ENCODE measurements at places on chromosomes 7 and 10.

DNA sequence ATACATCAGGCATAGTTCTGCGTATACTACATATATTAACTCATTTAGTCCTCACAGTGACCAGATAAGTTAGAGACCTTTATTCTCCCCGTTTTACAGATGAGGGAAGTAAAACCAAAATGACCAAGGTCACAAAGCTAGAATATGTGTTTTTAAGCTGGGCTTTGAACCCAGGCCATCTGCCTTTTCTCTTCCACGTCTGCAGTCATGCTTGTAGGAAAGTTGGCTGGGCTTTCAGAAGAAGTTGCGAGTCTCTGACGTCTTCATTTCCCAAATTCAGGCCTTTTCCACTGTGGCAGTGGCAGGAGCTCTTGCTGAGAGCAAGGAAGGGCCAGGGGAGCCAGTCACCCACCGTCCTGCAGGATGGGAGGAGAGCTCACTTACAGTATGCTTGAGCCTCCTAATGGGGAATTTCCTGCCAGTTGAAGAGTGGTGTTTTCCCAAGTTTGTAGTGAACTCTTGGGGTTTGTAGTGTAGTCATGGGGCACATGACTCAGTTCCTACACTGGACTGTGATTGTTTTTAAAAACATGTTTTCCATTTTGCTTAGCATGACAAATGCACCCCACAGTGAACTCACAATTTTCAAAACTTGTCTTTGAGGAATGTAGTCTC, 34.2 kb downstream of the CYP17A1 start:
- DNase-seq, result no peak

DNA sequence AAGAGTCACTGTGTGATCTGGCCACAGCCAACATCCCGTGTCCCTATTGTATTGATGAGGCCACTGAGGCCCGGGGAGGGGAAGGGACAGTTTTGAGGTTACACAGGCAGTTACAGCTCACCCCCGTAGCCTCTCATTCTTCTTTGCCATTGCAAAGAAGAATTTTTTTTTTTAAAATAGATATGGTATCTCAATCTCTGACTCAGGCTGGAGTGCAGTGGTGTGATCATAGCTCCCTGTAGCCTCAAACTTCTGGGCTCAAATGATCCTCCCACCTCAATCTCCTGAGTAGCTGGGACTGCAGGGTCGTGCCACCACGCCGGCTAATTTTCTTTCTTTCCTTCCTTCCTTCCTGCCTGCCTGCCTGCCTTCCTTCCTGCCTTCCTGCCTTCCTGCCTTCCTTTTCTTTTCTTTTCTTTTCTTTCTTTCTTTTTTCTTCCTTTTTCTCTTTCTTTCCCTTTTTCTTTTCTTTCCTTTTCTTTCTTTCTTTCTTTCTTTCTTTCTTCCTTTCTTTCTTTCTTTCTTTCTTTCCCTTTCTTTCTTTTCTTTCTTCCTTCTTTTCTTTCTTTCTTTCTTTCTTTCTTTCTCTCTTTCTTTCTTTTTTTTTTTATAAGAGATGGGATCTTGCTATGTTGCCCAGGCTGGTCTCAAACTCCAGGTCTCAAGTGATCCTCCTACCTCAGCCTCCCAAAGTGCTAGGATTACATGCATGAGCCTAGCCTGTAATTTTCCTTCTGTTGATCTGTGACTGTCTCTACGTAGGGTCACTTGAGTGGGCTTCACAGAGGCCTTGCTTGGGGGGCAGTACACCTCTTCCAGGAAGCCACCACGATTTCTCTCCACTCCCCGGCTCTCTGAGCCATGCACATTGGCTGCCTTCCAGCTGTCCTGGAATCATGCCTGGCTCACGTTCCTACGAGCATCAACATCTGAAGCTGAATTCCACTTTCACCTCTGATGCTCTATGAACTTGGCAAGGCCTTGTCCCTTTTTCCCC, 31.3 kb downstream of the TMEM270 start:
- peak; percentile 42 for DNase-seq

DNA sequence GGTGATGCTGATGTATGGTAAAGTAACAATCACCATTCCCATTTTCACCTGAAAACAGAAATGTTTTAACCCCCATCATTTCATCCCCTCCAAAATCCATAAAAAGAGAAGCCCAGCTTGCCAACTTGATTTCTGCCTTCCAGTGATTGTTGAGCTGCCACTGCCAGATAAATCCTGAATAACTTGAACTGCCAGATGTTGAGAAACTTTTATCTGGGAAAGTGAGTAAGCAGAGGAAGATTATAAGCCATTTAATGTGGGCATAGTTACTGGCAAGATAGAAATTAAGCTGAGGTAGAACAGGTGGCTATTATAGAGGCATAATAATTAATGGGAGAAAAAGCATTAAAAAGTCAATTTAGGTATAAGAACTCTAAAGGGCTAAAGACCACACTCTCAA, 534.1 kb downstream of the ANKRD7 start:
- no peak for DNase-seq

- no peak for DNase-seq
Measured at GRCh38 chr10:35451151-35452016, 115.1 kb downstream of the CCNY start.

GRCh38 chr7:66500087-66500486, 128.6 kb upstream of the KCTD7 start:
- DNase-seq, result peak; percentile 85

- no peak for DNase-seq
Measured at GRCh38 chr7:112334366-112334765, 115.9 kb upstream of the IFRD1 start.

DNA sequence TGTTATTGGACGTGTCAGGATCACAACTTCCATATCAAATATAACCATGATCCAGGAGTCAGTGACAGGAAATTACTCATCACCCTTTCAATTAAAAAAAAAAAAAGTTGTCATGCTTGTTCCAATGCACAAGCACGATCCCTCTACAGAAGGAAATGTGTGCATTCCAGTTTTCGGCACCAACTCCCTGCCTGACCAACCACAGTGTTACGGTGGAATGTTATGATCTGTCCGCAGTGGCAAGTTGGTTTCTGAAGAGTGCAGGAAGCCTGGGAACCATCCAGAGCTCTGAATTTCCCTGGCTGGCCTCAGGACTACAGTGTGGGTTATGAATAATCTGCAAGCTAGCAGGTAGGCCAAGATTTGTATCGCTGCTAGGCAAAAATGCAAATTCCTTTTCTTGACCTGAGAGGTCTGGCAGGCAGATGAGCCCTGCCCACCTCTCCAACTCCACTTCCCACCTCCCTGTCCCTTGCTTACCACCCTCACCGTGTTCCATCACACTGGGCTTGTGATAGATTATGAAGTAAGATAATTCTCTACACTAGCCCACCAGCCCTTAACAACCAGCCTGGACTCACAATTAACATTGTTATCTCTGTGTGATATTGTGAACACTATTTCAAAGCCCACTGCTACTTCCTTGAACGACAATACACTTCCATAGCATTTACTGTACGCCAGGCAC, 20.4 kb downstream of the FRMPD2 start:
- no peak for DNase-seq

DNA sequence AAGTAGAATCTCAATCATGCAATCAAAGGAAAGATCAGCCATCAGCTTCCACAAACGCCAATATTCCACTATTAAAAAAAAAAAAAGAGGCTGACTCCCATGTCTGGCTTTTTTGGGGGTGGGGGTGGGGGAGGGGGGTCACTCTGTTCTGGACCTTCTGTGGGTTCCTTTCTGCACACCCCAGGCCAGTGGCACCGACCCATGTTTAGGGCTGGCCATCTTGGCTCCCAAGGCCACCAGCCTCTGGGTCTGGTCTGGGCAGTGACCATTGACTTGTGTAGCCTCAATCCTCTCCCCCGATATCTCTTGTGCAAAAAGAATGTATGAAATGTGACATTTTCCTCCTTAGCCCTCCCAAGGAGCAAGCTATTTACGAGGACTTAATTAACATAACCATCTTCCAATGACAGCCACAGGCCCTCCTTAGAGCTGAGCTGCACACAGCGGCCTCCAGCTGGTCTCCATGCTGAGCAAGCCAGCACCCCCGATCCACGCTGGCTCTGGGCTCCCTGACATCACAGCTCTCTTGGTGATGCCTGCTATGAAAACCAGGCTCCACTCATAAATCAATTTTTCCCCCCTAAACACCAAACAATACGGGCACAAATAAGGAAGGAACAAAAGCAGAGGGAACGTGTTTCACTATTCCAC, 100.1 kb downstream of the ZRANB1 start:
- DNase-seq, result no peak

- peak; percentile 77 for DNase-seq
Measured at GRCh38 chr7:151243408-151244195, 4.9 kb downstream of the SMARCD3 start.

DNA sequence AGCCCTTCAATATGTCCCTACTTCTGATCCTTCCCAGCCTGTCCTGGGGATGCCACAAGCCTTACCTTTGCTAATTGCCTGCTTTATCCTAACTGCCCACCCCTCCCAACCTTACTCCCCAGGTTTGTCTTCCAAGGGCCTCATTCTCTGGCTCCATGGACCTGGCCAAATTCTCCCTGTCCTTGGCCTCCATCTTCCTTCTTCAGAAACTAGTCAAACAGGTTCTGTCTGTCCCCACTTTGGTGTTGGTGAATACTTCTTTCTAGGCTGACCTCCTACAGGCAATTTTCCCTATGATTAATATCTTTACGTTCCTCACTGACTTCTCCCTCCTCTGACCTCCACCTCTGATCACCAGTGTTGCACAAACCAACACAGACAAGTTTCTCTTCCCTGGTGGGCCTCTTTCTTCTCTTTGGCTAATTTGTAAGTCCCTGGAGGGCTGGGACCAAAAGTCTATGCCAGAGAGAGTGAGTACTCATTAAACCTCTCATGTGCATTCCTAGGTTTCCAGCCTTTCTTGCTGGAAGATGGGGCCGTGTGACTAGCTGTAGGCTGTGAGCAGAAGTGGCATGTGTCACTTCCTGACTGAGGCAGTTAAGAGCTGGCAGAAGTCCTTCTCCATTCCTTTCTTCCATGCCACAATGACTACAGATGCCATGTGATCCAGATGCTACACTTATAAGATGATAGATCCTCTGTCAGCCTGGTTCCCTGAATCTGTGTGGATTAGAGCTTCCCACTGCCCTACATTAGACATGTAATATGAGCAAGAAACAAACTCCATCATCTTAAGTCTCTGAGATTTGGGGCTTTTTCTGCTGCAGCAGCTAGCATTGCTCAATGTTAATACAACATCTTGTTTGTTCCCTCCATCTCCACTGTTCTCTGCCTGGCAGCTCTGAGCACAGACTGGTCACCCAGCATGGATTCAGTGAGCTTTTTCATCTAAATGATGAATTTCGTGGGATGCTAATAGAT, 382.7 kb downstream of the RPS24 start:
- no peak for DNase-seq

DNA sequence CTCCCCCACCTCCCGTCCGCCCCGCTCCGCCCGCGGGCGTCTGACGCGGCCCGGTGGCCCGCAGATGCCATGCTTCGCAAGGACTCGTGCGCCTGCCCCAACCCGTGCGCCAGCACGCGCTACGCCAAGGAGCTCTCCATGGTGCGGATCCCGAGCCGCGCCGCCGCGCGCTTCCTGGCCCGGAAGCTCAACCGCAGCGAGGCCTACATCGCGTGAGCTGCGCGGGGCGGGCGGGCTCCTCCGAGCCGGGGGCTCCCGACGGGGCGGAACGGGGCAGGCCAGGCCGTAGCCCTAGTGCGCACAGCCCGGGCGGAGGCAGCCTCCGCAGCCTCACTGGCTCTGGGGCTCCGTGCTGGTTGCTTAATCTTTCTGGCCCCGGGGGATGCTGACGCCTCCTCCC, 2.8 kb downstream of the ASIC3 start:
- no peak for DNase-seq

DNA sequence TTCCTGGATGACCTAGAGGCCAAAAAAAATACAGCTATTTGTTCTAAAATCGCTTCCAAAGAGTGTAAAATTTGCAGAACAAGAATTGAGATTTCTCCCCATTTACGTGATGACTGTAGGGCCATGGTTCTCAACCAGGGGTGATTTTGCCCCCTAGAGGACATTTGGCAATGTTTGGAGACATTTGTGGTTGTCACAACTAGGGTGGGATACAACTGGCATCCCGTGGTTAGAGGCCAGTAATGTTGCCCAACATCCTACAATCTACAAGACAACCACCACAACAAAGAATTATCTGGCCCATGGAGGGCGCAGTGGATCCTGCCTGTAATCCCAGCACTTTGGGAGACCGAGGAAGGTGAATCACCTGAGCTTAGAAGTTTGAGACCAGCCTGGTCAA, 22.8 kb upstream of the MALSU1 start:
- DNase-seq, result no peak

DNA sequence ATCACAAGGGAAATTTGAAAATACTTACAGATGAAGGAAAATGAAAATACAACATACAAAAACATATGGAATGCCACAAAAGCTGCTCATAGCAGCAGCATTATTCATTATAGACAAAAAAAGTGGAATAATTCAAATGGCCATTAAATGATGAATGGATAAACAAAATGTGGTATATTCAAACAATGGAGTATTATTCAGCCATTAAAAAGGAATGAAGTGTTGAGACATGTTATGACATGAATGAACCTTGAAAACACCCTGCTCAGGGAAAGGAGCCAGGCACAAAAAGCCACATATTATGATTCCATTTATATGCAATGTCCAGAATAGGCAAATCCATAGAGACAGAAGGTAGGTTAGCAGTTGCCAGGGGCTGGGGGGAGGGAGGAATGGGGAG, 62.6 kb upstream of the SFMBT2 start:
- DNase-seq, result no peak

DNA sequence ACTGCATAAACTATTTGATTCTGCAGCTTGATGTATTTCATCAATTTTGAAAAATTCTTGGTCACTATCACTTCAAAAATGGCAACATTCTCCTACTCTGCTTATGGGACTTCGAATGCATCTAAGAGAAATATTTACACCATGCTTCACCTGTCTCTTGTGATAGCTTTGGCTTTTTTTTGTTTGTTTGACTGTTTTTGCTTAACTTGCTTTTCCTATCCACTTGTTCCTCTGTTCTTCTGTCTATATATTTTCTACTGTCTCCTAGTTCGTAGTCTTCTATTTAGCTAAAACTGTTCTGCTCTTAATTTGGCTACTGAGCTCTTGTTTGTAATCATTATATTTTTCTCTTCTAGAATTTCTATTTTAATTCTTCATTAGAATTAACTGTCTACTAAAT, 94.4 kb downstream of the INHBA start:
- DNase-seq, result no peak

DNA sequence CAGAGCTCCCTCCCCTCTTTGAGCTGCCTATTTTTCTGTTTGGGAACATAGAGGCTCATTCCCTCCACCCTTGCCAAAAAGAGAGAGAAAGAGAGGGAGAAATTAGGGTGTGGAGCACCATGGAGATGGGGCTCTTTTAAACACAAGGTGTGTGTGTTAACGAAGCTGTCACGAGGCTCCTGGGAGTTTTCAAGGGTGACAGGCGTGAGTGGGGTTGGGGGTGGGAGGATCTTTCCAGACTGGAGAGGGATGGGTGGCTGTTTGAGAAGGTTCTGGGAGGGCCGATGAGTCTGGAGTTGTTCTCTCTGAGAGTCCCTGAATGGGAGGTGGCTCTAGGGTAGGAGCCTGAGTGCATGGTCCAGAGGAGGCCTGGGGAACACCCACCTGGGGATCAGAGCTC, 45.0 kb downstream of the PALD1 start:
- no peak for DNase-seq

- DNase-seq, result no peak
Measured at GRCh38 chr10:48465860-48466521, 138.9 kb downstream of the ARHGAP22 start.

Measured in NCI-H2171 treated with DMSO at 0.1 percent for 48 hours (cell line).